T-helper 2 cell treated with Interferon-gamma antibody and Interleukin-4, amounts not matched to agents 100 ng/mL and 5 ng/mL, for 36 hours (primary cell): ENCODE measurements at places on chromosomes 3 and 15. TPM values are rescaled to one million over a fixed set of nuclear protein-coding genes. Genes with fewer than 3 reads are reported as not detected.

Gene TGM4
- total RNA-seq: not detected in 2 replicates

Gene IMPG2
- 0.20 TPM in 2 replicates for total RNA-seq

Gene COL6A6
- not detected in 2 replicates for total RNA-seq

Gene SLC49A4
- total RNA-seq: 2.0 and 2.2 TPM in 2 replicates

Gene XCR1
- total RNA-seq: 0.05 TPM in 1 of 2 replicates, not detected in the other

Gene SFMBT1
- 24.0 and 26.5 TPM in 2 replicates for total RNA-seq

Gene CYP1A1
- 1.0 TPM in 2 replicates for total RNA-seq

Gene SCG5
- 2.9 and 4.1 TPM in 2 replicates for total RNA-seq

Gene CCDC12
- 67.6 and 71.5 TPM in 2 replicates for total RNA-seq

Gene PYGO1
- not detected in 2 replicates for total RNA-seq

Gene RYR3
- not detected in 2 replicates for total RNA-seq

Gene GOLGA6L10
- total RNA-seq: 0.32 and 0.84 TPM in 2 replicates

Gene ATP13A4
- 1.6 and 2.7 TPM in 2 replicates for total RNA-seq

Gene OCA2
- not detected in 2 replicates for total RNA-seq
